Chondrocyte (in vitro differentiated cells): ENCODE measurements at places on chromosomes 7 and 10. TPM values are rescaled to one million over a fixed set of nuclear protein-coding genes. Genes with fewer than 3 reads are reported as not detected.
A peak's percentile ranks its signal among the peaks of the same experiment; 100 is the strongest.

Gene WIPF3
- total RNA-seq = 0.10 to 0.65 TPM (median 0.51 TPM) in 3 replicates

DNA sequence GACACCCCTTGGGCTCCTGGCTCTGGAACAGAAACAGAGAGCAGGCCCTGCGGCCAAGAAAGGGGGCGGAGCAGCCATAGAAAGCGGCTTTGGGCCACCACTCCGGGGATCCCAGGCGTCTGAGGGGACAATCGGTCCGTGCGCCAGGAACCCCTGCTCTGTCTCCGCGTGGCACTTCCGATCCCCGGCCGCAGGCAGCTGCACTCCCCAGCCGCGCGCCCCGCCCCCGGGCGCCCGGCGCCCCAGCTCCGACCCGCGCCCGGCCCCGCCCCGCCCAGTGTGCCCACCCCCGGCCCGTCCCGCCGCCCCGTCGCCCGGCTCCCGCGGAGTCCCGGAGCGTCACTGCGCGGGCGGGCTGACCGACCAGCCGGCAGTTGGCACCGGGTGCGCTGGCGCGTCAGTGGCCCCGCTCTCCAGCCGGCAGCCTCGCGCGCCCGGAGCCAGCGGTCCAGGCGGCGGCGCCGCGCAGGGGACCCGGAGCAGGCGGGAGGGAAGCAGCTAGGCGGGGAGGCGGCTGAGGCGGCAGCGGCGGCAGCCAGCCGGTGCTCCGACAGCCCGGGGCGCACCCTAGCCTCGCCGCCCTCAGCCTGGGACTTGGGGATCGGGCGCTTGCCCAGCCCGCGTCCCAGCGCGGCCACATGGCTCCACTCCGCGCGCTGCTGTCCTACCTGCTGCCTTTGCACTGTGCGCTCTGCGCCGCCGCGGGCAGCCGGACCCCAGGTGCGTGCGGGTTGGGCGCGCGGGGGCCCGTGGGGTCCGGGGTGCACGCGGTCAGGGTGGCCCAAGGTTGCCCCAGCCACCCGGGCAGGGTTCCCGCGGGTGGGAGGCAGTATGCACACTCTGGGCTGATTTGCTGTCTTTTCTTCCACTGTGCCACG is at the start of gene ADAMTS14:
Gene ADAMTS14 (plus strand): TSS at position 342 of the 878 bp plus-strand sequence. CDS start 297 bp downstream, at position 639.
- H3K36me3 ChIP-seq = peaks cover 1% of the 10 kb centered on the region
- H3K27ac ChIP-seq = peak within 1 kb of the TSS; percentile 90
- peak; percentile 89 for DNase-seq

Gene GPR15LG
- total RNA-seq = not detected in 3 replicates

Gene SPDYE8
- not detected in 3 replicates for total RNA-seq

DNA sequence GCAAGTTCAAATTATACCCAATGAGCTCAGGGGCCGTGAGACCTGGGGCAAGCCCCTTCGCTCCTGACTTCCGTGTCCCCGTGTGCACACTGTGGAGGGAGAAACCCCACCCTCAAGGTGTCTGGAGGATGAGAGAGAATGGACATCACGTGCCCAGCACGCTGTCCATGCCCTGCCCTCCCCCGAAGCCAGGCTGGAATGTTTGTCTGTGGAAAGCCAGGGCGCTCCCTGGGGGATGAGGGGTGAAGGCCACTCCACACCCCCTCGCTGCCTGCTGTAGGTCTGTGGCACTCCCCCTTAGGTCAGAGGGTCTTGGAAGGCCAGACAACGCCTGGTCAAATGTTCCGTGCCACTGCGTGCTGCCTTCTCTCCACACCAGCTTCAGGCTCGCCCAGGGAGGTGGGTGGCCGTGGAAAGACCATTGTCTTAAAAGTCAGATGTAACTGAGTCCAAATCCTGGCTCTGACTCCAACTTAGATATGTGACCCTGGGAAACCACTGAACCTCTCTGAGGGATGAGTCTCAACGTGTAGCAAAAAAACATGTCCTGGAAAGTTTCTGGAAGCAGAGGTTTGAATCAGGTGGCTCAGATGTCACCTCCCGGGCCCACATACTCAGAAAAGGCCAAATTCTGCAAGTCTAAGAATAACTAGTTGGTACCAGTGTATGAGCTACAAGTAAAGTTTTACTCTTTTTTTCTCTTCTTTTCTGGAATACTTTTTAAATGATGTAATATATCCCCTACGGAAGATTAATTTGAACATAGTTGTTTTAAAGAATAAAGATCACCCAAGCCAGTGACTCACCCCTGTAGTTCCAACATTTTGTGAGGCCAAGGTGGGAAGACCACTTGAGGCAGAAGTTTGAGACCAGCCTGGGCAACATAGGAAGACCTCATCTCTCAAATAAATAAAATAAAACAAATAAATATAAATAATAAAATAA is 24.9 kb downstream of the RCC1L start:
- peaks cover 22% of the 10 kb centered on the region for H3K36me3 ChIP-seq
- H3K27me3 ChIP-seq = no peaks in the 10 kb centered on the region
- no peak for DNase-seq
- peaks cover 25% of the 10 kb centered on the region for H3K4me1 ChIP-seq
- no peak overlapping the region for H3K4me3 ChIP-seq

Gene GPR85
- total RNA-seq = 0.40 to 0.90 TPM (median 0.63 TPM) in 3 replicates

DNA sequence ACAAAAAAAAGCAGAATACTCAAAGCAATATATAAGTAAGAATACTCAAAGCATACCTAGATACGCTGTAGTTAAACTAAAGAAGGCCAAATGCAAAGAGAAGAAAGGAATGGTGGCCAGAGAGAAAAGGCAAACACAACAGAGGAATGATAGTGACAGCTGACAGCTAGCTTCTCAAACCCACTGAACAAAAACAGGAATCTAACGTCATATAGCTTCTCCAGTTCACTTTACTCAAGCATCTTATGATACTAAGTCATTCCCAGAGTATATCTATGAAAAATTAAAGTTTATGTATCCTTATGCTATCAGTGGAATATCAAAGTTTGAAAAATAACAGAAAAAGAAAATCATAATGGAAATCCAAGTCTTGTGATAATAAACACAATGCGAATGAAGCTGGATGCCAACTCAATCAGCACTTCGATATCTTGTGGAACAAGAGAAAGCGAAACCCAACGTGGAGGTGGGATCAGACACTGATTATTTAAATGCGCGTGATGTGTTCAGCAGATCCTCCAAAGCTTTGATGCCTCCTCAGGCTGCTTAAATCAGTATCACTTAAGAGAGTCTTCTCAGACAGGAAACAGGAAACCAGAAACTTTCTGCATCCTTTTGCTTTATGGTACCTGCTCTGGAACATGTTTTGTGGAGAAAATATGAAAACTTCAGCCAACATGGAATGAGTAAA is 102.8 kb downstream of the PIP4K2A start:
- peaks cover 16% of the 10 kb centered on the region for H3K4me1 ChIP-seq
- H3K4me3 ChIP-seq = no peak overlapping the region
- no peak overlapping the region for H3K27ac ChIP-seq
- no peaks in the 10 kb centered on the region for H3K27me3 ChIP-seq
- DNase-seq = no peak

Gene SRRM3
- total RNA-seq = 1.4 to 2.6 TPM (median 1.7 TPM) in 3 replicates

DNA sequence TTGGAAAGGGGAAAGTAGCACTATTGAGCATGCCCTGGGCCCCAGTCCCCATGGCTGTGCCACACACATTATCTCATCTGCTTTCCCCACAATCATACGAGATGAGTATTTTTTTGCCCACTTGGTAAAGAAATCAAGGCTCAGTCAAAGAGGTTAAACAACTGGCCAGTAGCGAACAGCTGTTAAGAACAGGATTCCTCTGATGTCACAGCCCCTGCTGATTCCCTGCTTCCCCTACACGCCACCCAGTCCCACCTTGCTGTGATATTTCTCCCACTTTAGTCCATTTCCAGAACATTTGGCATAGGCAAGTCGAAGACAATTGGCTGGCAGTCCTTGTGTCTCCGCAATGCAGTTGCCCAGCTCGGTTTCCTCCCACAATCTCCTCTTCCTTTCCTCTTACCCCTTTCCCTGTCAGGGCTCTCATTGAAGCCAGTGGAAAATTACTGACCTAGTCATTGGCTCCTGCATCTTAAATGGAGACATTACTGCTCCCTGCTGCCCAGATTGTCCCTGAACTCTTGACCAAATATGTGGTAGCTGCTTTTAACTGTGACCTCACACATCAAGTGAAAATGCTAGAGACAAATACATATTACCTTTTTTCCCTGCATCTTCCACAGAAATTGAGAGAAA is 56.5 kb upstream of the EEPD1 start:
- H3K27ac ChIP-seq = no peak overlapping the region
- no peak overlapping the region for H3K4me3 ChIP-seq
- peaks cover 20% of the 10 kb centered on the region for H3K4me1 ChIP-seq

Gene MMP21
- total RNA-seq = not detected in 3 replicates

Gene CTAGE8
- 0.53 to 1.4 TPM (median 0.92 TPM) in 3 replicates for total RNA-seq

DNA sequence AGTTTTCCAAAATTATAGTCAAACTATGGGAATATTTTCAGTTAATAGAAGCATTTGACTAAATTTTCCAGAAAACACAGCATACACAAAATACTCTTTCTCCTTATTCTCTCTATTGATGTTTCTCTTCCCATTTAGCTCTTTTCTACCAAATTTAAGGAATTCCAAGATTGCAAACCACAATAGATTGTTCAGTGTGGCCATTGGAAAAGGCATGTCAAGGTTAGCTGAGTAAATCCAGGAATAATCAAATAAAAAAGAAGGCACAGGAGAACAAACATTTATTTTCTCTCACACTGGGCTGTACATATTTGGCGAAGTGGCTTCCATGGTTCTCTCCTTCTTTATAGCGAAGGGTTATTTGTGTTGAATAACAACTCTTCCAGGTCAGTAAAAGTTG is 117.3 kb downstream of the THSD7A start:
- no peak for DNase-seq
- no peaks in the 10 kb centered on the region for H3K36me3 ChIP-seq
- H3K4me3 ChIP-seq = no peak overlapping the region
- H3K27me3 ChIP-seq = no peaks in the 10 kb centered on the region

Gene CALML5
- not detected in 3 replicates for total RNA-seq

Gene MKI67
- 11.7 to 18.3 TPM (median 17.1 TPM) in 3 replicates for total RNA-seq

- no peak for DNase-seq
- H3K27ac ChIP-seq = no peak overlapping the region
- no peak overlapping the region for H3K4me3 ChIP-seq
- H3K27me3 ChIP-seq = no peaks in the 10 kb centered on the region
- H3K4me1 ChIP-seq = peaks cover 11% of the 10 kb centered on the region
- peaks cover 7% of the 10 kb centered on the region for H3K36me3 ChIP-seq
Observed at GRCh38 chr10:114668375-114669080, 10.5 kb upstream of the ABLIM1 start.

DNA sequence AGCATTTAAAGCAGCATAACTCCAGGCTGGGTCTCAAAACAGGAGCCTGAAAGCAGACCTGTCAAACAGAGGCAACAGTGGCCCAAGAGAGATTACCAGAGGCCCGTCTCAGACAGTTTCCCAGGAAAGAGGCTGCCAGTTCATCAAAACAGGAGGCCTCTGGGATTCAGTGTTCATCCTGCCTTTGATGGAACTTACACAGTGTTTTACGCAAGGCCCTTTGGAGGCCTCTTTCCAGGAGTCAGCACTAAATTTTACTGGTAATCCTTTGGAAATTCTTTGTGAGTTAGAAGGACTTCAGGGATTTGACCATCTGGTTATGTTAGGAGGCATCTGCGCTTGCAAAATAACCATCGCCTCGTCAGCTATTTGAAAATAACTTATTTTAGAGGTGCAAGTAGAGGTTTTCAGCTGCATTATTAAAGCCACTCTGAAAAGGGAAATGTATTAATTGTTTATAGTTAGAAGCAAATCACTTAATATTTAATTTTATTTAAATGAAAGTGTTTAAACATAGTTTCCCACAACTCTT is 501.2 kb upstream of the COBL start:
- H3K36me3 ChIP-seq = no peaks in the 10 kb centered on the region
- no peak overlapping the region for H3K27ac ChIP-seq
- no peak for DNase-seq
- no peaks in the 10 kb centered on the region for H3K27me3 ChIP-seq
- H3K4me1 ChIP-seq = no peaks in the 10 kb centered on the region
- no peak overlapping the region for H3K4me3 ChIP-seq

Gene GRM8
- not detected in 3 replicates for total RNA-seq

GRCh38 chr10:131647789-131648188 is 253.0 kb upstream of the PPP2R2D start:
- H3K27me3 ChIP-seq = peaks cover 3% of the 10 kb centered on the region
- no peak overlapping the region for H3K4me3 ChIP-seq
- H3K27ac ChIP-seq = no peak overlapping the region

DNA sequence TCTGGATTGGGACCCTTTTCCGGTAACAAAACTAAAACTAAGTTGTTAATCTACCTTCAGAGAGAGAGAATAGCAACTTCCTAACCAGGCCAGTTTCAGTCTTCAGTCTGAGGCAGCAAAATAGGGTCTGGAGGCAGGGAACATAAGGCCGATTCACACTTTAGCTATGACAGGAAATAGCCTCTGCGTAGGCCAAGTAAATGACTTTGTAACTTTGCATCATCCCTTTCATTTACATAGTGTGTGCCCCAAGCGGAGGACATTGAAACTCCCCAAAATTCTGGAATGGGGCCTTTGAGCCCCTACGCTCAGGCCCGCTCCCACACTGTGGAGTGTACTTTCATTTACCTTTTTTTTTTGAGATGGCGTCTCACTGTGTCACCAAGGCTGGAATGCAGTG is 1.7 kb upstream of the UPP1 start:
- DNase-seq = no peak
- H3K27ac ChIP-seq = peak overlapping the region; percentile 98
- H3K4me1 ChIP-seq = peaks cover 81% of the 10 kb centered on the region
- H3K36me3 ChIP-seq = peaks cover 3% of the 10 kb centered on the region
- no peaks in the 10 kb centered on the region for H3K27me3 ChIP-seq

Gene PALD1
- 2.4 to 4.1 TPM (median 4.0 TPM) in 3 replicates for total RNA-seq

- H3K4me1 ChIP-seq = peaks cover 15% of the 10 kb centered on the region
- no peaks in the 10 kb centered on the region for H3K27me3 ChIP-seq
- no peak for DNase-seq
Observed at GRCh38 chr7:5426226-5426475, 2.5 kb upstream of the TNRC18 start.

DNA sequence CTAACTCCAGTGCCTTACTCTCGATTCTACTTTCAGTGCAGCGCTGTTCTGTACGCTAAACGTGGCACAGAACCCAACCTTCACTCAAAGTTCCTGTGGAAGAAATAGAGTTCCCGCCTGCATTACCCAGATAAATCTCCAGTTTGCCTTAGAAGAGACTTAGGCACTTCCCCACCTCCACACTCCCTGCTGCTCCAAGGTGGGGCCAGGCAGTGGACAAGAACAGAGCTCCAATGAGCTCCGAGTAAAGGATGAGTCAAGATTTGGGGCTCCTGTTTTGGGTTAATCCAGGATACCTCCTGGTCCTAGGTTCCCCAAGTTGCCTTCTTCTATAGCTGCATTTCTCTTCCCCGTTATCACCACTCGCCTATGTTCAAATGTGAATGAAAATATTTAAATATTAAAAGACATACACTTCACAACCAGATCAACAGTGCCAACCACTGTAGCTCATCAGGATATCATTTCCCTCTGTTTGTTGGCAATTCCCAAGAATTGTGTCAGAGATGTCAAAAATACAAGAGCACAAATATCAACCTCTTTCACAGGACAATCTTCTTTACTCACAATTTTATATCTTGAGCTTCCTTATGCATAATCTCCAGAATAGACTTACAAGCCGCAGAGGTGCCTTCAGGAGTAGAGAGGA is 48.0 kb downstream of the MALSU1 start:
- H3K4me3 ChIP-seq = peak overlapping the region; percentile 45
- no peak for DNase-seq
- no peaks in the 10 kb centered on the region for H3K27me3 ChIP-seq
- peak overlapping the region; percentile 95 for H3K27ac ChIP-seq
- peaks cover 81% of the 10 kb centered on the region for H3K4me1 ChIP-seq
- H3K36me3 ChIP-seq = peaks cover 27% of the 10 kb centered on the region
